ENCODE measurements at places on chromosomes 2 and 18.

DNA sequence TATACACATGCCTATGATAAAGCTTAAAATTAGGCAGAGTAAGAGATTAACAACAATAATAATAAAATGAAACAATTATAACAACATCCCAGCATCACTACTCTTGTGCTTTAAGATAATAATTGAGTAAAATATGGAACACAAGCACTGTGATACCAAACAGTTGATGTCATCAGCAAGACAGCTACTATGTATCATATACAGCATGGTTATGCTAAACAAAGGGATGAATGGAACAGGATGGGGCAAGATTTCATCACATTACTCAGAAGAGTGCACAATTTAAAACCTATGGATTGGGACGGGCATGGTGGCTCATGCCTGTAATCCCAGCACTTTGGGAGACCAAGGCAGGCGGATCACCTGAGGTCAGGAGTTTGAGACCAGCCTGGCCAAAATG is 1221.0 kb downstream of the SUCLG1 start:
- DNase-seq = no peak

GRCh38 chr2:9735335-9735734 is 104.5 kb upstream of the YWHAQ start:
- DNase-seq = peak; percentile 34

DNA sequence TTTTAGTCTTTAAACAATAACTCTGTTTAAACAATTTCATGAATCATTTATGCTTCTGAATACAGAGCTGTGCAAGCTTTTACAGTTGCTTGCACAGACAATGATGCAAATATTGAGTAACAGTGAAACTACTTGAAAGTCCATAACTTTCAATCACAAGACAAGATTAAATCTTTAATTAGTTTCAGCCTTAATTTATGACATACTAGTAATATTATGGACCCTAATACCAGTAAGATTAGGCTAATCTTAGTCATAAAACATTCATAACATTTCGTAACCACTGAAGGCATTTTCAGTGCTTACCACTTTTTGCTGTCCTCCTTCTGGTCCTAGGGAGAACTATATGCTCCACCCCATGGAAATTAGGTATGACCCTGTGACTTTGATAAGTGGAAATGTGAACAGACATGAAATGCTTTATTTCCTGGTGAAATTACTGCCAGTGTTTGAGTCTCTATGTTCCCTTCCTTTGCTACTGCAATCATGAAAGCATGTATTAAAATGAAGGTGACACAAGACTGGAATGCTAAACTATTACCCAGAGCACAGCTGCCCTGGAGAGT is 1.8 kb upstream of the COBLL1 start:
- no peak for DNase-seq

DNA sequence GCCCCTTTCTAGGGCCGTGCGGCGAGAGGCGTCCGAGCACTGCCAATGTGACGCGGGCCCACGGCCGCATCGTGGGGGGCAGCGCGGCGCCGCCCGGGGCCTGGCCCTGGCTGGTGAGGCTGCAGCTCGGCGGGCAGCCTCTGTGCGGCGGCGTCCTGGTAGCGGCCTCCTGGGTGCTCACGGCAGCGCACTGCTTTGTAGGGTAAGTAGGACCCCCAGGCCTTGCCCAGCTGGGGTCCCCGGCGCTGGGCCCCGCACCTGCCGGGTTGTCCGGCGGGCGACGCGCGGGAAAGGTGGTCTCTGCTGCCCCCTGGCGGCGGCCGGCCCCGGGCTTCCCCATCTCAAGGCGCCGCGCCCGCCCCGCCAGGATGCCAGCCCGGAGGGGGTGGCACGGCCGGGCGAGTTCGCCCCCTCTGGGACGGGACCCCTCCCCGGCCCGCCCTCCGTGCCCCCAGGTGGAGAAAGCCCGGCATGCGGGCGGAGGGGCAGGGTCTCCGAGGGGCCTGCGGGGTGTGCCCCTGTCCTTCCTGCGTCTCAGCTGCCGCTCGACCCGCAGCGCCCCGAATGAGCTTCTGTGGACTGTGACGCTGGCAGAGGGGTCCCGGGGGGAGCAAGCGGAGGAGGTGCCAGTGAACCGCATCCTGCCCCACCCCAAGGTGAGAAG is 1.9 kb downstream of the PRSS56 start:
- DNase-seq = peak; percentile 58

DNA sequence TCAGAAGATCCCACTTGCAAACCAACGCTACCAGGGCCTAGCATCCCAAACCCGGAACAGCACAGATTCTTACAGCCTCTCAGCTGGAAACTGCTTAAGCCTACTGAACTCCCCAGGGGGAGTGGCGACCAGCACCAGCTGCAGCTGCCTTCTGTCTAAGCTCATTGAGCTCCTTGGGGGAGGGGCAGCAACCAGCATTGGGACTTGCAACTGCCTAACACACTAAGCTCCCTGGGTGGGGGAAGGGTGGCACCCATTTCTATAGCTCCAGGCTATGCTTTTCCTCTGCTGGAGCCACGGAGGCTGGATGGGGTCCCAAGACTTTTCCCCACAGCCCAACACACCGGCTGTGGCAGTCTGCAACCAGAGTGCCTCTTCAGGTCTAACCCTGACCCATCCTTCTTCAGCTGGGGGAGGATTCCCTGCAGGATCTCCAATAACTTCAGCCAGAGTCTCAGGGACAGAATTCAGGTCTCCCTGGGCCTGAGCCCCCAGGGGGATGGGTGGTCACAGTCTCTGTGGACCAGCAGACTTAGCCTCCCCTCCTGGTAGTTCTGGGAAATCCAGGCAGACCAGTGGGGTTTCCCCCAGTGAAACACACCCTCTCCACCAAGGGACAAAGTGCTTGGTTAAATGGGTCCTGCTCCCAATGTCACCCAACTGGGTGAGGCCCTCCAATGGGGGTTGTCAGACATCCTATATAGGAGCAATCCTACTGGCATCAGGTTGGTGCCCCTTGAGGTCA is 45.9 kb upstream of the ITGA4 start:
- DNase-seq = no peak

DNA sequence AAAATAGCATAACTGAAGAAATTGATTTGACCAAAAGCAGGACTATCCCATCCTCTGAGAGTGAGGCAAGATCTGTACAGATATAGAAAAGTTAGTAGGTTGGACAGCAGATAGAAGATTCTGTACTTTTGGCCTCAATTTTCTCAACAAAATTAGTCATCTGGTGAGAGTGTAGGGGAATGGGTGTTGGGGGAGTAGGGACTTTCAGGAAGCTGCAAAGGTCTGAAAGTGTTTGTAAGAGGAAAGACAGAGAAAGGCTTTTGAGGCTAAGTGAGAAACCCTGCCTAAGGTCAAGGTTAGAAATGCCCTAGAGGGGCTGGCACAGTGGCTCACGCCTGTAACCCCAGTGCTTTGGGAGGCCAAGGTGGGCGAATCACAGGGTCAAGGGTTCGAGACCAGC is 40.3 kb downstream of the DAPL1 start:
- DNase-seq = no peak

- DNase-seq = no peak
Observed at GRCh38 chr2:77147153-77147552, 375.0 kb downstream of the LRRTM4 start.

GRCh38 chr2:233105930-233106329 is 45.8 kb downstream of the INPP5D start:
- no peak for DNase-seq

Data from CD8-positive, alpha-beta T cell (primary cell).